ENCODE measurements at places on chromosomes 6 and 20.

DNA sequence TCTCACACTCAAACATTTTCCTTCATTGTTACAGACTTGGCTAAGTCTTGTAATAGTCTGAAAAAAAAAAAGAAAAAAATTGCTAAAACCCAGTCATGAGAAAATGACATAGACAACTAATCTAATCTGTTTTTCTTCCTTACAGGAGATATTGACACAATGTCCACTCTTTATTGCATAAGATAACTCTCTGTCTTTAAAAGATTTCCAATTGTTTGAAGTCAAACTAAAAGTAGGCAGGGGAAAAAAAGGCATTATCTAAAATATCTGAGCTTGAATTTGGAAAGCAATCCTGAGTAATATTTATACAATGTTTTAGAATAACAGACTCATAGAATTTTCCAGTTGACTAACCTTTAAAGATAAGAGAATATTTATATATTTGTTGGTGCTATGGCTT is 233.0 kb upstream of the CEP162 start:
- no peak for DNase-seq

DNA sequence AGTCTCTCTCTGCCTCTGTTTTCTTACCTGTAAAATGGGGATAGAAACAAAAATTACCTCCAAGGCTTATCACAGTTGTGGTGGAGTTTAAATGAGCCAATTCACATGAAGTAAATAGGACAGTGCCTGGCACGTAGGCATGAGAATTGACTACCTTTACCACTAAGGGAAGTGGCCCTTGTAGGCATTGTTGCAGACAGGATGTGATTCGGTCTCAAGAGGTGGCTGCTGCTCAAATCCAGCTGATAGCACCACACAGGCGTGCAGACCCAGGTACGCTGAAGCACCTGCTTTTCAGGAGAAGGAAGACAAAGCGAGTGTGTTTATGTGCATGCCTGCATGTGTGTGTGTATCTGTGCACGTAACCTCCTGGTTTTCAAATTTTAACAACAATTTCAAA is 108.6 kb downstream of the EYA2 start:
- DNase-seq = no peak

- DNase-seq = no peak
Measured at GRCh38 chr6:107244742-107245480, 129.6 kb upstream of the BEND3 start.

- DNase-seq = no peak
Measured at GRCh38 chr6:113328886-113329381, 528.2 kb upstream of the MARCKS start.

DNA sequence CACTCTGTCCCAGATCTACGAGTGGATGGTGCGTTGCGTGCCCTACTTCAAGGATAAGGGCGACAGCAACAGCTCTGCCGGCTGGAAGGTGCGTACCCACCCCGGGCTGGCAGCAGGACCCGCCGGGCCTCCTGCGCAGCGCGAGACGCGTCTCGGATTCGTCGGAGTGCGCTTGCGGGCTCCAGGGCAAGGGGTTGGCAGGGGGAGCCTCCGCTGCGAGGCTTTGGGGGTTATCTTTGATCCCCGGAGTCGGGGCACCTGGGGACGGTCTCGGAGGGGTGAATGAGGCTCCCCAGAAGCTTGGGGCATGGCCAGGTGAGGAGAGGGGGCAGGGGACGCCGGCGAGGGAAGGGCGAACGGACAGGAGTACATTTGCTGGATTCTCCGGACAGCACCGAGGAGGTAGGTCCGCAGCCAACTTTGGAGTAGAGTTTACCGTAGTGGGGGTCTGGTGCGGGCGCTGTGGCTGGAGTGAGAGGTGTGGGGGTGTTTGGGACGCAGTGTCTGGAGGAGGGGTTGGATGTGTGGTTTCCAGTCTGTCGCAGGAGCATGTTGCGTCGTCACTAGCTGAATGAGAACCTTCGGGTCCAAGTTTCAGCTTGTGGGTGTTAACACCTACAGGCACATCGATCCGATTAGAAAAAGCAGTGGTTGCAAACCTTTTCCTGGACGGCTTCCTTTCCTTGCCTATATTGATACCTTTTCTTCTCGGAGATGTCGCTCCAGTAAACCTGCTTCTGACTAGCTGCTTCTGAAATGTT is 1.2 kb downstream of the FOXO3 start:
- DNase-seq = no peak

GRCh38 chr6:137247724-137248123 is 28.5 kb upstream of the IFNGR1 start:
- DNase-seq = no peak

- no peak for DNase-seq
Measured at GRCh38 chr6:130993292-130993765, 69.7 kb downstream of the EPB41L2 start.

- no peak for DNase-seq
Measured at GRCh38 chr6:36805917-36806316, 33.3 kb downstream of the CPNE5 start.

- DNase-seq = no peak
Measured at GRCh38 chr6:56988145-56988544, 33.2 kb downstream of the BEND6 start.

DNA sequence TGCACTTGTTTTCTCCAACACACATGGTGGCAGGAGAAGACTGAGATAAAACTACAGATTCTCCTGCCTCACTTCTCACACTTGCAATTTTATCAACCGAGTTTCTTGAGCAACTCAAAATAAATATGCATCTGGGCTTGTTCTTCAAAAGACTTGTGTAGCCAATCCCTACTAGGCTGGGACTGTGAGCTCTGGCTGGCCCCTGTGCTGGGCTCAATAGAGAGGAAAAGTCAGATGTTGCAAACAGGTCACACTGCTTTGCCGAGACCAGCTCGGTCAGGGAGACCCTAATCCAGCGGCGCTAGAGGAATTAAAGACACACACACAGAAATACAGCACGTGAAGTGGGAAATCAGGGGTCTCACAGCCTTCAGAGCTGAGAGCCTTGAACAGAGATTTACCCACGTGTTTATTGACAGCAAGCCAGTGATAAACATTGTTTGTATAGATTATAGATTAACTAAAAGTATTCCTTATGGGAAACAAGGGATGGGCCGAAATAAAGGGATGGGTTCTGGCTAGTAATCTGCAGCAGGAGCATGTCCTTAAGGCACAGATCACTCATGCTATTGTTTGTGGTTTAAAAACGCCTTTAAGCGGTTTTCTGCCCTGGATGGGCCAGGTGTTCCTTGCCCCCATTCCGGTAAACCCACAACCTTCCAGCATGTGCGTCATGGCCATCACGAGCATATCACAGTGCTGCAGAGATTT is 32.7 kb downstream of the FAM50B start:
- no peak for DNase-seq

All from T-cell (primary cell).